ENCODE measurements at places on chromosomes 1 and 21.

DNA sequence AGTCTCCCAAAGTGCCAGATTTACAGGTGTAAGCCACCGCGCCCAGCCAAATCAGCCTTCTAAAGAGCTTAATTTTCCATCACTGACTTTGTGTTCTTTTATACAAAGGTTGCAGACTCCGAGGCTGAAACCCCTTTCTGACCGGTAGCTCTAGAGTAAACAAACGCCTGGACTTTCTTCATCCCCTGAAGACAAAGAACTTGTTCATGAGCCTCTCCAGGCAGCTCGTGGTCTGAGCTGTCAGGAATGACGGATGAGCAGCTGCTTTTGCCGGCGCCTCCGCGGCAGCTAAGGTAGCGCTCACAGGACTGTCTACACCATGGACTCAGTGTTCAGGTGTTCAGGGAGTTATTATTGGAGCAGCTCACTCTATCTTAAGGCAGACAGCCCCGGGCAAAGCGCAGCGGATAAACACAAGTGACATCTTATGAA lies 128.5 kb upstream of the ERRFI1 start:
- no peak for DNase-seq

DNA sequence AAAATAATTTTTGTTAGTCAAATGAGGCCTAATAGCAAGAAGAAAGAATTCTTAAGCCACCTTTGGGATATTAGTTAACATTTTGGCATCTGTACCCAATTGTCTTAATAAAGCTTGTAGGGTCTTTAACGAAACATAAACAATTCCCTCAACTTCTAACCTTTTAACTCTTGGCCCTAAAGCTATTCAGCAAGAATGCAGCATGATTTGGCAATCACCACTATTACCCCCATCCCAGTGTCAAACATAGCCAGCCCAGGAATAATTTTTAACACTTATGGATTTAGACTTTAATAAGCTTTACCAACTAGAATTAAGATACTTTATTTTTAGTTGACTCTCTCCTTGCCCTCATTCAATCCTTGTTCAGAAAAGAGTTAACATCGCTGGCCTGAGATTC lies 2.5 kb upstream of the SLC16A4 start:
- no peak for DNase-seq

GRCh38 chr1:66265796-66266195 lies 268.2 kb upstream of the SGIP1 start:
- DNase-seq = no peak

- DNase-seq = no peak
These were observed 114.8 kb downstream of the DNAH14 start for GRCh38 chr1:225044258-225044657.

GRCh38 chr1:110928904-110929303 lies 34.8 kb downstream of the LRIF1 start:
- no peak for DNase-seq

GRCh38 chr1:4019606-4020331 lies 119.7 kb upstream of the C1orf174 start:
- no peak for DNase-seq

DNA sequence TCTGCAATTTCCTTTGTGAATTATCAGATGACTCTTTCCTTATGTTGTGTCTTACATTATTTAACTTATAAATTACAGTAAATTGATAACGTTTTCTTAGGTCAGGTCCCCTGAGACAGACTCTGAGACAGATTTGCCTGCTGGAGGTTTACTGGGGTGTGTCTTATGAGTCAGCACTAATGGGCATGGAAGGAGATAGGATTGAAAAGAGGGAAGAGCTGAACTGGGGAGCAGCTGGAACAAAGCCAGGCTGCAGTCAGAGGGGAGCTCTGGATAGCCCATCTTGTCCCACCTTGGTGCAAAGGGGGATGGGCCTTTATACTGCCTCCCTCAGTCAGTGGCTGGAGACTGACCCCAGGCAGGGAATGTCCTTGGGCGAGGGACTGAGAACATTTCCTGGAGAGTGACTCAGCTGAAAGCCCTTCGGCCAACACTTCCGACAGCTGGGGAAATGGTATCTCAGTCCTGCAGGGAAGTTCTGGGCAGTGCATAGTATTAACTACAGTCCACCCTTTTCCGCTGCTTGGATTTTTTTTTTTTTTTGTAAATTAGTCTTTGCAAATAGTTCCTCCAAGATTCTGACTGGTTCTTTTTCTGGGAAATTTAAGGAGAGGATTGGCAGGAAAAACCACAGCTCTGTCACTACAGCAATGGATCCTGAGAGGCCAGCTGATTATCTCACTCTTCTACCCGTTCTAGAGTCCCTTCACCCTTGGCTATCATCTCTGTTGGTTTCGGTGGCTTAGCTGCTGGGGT lies 39.1 kb upstream of the CDC42BPA start:
- no peak for DNase-seq

DNA sequence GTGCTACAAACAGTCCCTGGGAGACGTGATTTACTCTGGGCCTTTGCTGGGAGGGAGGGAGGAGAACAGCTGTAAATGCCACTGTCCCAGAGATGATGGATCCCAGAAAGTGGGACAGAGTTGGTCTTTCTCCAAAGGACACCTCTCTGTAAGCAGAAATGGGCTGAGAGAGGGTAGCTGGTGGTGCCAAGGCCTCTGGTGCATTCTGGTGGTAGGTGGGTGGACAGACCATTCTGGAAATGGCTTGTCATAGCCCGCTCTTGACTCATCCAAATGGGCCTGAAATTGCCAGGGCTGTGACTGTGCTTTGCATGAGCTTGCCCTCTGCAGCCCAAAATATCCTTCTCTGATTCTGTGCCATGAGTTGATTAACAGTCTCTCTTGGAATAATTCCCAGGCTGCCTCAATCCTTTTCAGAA lies 36.1 kb downstream of the CCDC185 start:
- no peak for DNase-seq

- no peak for DNase-seq
These were observed 475.3 kb upstream of the ADGRL2 start for GRCh38 chr1:81325397-81325796.

DNA sequence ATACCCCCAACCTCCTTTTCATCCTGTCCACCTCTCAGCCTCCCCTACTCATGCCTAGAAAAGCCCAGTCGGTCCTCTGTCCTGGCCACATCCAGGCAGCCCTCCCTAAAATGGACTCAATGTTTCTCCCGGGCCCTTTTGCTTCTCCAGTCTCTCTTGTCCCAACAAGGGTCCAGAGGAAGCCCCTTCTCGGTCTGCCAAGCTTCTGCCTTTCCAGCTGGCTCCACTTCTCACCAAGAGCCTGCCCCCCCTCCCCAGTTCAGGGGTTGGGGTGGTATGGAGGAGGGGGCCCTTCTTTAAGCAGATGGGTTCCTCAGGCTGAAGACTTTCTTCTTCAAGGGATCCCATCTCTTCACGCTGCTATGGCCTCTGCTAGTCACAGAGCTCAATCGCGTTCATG lies 23.9 kb downstream of the RAB7B start:
- DNase-seq = no peak

GRCh38 chr21:45537746-45538291 lies 4.4 kb downstream of the SLC19A1 start:
- no peak for DNase-seq

GRCh38 chr1:165276314-165276713 lies 80.2 kb downstream of the LMX1A start:
- no peak for DNase-seq

GRCh38 chr1:27885621-27886352 lies 13.4 kb downstream of the THEMIS2 start:
- DNase-seq = no peak

DNA sequence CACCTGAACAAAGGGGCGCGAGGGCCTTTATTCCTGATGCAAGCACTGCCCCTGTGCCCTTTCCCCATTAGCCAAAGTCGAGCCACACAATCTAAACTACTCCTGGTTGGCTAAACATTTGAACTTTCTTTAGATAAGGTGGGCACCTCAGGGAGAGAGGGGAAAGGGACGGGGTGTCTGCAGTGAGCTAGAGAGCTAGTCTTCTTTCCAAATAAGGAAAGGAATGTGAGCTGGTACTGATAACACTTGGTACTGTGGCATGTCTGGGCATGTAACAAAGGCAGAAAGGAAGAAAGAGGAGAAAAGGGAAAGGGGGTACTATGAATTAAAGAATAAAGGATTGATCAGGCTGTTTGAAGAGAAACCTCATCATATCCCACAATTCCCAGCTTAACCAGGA lies 62.8 kb downstream of the OVGP1 start:
- no peak for DNase-seq

Measured in T-helper 2 cell treated with Interferon-gamma antibody and Interleukin-4, amounts not matched to agents 5 μg/mL and 100 μg/mL, for 36 hours (primary cell).